ENCODE measurements at places on chromosomes 3 and 15.

DNA sequence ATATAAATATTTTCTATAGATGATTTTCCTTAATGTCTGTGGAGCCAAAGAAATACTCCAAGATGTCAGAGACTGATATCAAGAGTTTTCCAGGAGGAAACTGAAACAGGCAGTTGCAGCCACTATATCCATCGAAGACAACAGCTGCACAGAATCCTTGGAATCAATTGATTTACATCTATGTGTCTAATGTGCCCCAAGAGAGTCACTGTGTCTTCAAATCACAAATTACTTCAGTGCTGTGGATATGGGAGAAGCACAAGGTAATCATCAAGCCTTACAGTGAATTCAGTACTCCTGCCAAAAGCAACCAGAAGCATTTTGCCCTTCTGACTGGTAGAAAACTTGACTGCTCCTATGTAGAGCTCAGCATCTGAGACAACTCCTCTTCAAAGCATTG lies 51.1 kb downstream of the CPNE4 start:
- no peak for DNase-seq

- DNase-seq = no peak
Observed at GRCh38 chr3:4588466-4588865, 95.3 kb downstream of the ITPR1 start.

DNA sequence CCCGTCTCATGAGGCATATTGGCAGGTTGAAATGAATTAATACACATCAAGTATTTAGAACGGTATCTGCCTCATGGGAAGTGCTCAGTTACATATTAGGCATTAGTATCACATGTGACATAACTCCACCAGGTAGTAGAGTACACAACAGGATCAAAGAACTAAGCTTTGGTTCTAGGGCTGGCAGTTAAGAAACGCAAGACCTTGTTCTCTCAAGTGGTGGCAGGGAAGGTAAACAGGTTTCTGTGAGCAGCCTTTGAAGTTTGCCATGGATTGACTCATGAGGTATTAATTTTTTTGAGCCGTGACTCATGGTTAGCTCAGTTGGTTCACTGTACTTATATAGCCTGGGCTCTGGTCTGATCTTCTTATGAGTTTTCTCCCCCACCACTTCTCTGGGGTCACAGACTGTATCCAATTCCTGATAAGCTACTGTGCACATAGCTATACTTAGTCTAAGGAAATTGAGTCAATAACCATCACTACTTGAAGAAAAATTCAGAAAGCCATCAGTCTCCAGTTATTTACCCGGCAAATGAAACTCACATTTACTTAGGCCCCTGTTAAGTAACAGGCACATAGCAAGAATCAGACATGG lies 155.6 kb upstream of the STT3B start:
- DNase-seq = no peak

DNA sequence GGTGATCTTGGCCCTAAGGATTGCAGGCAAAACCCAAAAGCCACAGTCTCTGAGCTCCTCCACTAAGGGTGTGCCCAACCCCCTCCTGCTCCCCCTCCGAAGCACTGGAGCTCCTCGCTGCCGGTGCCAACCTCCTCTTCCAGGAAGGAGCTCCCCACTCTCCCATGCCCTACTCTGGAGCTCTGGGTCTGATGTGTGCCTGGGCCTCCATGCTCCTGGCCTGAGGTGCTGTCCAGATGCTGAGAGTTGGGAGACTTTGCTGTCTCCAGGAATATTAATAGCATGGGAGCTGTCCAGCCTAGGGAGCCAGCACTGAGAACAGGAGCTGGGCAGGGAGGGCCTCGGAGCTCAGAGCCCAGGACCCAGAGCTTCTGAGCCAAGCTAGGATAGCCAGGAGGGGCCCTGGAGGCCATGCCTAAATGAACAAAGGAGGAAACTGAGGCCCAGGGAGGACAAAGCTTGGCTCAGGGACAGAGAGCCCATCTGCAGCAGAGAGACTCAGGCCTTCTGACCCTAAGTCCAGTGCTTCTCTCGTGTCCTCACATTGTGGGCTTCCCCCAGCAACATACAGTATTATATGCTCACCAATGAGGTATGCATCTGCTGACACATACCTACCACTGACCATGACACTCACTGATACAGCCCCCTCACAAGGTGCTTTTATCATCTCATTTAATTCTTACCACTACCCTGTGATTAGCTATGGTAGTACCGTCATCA lies 36.9 kb upstream of the HERC1 start:
- DNase-seq = no peak

DNA sequence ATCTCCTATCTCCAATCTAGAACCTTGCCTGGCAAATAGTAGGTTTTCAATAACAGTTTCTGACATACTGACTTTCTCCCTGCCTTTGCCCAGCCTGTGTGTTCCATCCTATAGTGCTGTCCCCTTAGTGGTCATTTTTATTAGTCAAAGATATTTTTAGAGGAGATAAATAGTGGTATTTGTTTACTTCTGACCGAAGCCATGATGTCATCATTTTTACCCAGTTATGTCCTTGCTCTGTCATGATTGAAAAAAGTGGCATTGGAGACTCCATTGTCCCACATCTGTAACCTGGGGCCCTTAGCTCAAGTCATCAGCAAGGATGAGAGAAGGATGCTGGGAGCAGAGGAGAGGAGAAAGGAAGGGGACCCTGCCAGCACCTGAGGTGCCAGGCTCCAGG lies 80.6 kb upstream of the ATP2B2 start:
- no peak for DNase-seq

DNA sequence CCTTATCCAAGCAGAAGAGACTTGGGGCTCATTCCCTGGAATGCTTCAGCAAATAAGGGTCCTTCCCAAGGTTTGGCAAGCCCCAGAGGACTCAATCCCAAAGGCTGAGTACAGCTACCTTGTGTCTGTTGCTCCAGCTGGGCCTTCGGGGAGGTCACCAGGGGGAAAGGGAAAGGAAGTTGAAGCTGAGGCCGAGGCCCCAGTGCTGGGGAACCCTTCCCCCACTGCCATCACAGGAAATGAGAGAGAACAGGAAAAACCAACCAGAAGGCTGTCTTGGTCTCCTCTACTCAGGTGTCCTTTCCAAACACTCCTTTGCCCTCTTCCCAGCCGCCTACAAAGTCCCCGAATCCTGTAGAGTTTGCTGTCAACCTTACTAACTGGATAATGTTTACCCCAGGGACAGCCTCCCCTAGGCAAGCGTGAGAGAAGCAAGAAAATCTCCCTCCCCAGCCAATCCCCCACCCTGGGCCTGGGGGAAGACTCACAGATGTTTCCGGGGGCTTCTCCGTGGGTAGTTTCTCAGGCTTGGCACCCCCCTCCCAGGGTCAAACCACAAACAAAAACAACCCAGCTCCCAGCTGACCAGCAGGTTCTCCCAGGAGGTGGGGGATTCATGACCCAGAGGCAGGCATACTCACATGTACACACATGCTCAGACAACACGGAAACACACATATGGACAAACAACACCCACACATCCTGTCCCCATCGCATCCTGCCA lies 5.5 kb downstream of the CSRNP1 start:
- DNase-seq = no peak

- no peak for DNase-seq
Observed at GRCh38 chr3:11306817-11307589, 34.8 kb downstream of the ATG7 start.

DNA sequence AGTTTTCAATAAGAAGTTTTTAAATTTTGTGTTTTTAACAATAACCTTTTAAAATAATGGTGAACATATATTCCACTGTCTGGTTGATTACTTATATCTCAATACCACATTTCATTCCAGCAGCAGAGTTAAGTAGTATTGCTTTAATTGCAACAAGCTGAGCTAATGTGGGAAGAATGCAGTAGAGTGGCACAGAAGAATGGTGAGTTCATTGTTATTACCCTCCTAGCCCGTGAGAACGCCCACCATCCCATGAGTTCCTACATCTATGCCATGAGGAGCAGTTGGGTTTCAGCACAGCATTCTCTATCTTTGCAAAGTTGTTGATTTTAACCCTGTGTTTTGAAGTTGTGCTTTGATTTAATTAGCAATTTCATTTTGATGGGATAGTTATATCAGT lies 17.8 kb upstream of the NR2E3 start:
- DNase-seq = no peak

Data from C1 segment of cervical spinal cord (tissue), 14 donors.